A549 treated with dexamethasone at 1 μM for 4 hours (cell line): ENCODE measurements at places on chromosomes 6 and 20. TPM values are rescaled to one million over a fixed set of nuclear protein-coding genes. Genes with fewer than 3 reads are reported as not detected.

The PDE10A gene
- total RNA-seq, result 21.7 to 28.7 TPM (median 24.1 TPM) in 5 replicates

The CD24 gene
- 238 to 374 TPM (median 349 TPM) in 5 replicates for total RNA-seq

The AKIRIN2 gene
- 21.6 to 33.4 TPM (median 32.9 TPM) in 5 replicates for total RNA-seq

The BYSL gene
- 35.0 to 40.7 TPM (median 36.6 TPM) in 5 replicates for total RNA-seq

The HLA-DQB2 gene
- total RNA-seq, result not detected in 5 replicates

The GRM1 gene
- 0.03 to 0.04 TPM in 2 of 5 replicates, not detected in the others for total RNA-seq

The CRISP1 gene
- total RNA-seq, result not detected in 5 replicates

The ERVFRD-1 gene
- total RNA-seq, result not detected in 5 replicates

The LY6G6D gene
- not detected in 5 replicates for total RNA-seq

The BAK1 gene
- total RNA-seq, result 39.6 to 42.9 TPM (median 41.0 TPM) in 5 replicates

The ZNF133 gene
- 11.4 to 13.5 TPM (median 11.7 TPM) in 5 replicates for total RNA-seq

The CBLN4 gene
- not detected in 5 replicates for total RNA-seq

The GNAS-AS1 gene
- not detected in 5 replicates for total RNA-seq

The CDSN gene
- 0.04 to 0.08 TPM (median 0.06 TPM) in 4 of 5 replicates, not detected in the other for total RNA-seq

The KIFC1 gene
- 35.6 to 45.1 TPM (median 44.0 TPM) in 5 replicates for total RNA-seq

The C2 gene
- total RNA-seq, result 0.27 to 0.40 TPM (median 0.30 TPM) in 5 replicates

The USP49 gene
- total RNA-seq, result 0.61 to 1.2 TPM (median 1.2 TPM) in 5 replicates

The COX4I2 gene
- total RNA-seq, result not detected in 5 replicates

The SLC35F1 gene
- 0.02 TPM in 2 of 5 replicates, not detected in the others for total RNA-seq

The PABPC1L gene
- 7.9 to 18.0 TPM (median 13.1 TPM) in 5 replicates for total RNA-seq

The LTA gene
- total RNA-seq, result 0.06 to 0.21 TPM (median 0.12 TPM) in 4 of 5 replicates, not detected in the other

The MUCL3 gene
- total RNA-seq, result 0.06 to 0.15 TPM (median 0.10 TPM) in 5 replicates

The ASIP gene
- total RNA-seq, result not detected in 5 replicates

The RFX6 gene
- total RNA-seq, result not detected in 5 replicates

The APOBEC2 gene
- not detected in 5 replicates for total RNA-seq

The C4A gene
- total RNA-seq, result 0.63 to 1.2 TPM (median 0.89 TPM) in 5 replicates

The FAM83C gene
- 0.07 to 0.13 TPM (median 0.11 TPM) in 5 replicates for total RNA-seq

The MLIP gene
- total RNA-seq, result not detected in 5 replicates

The TGM3 gene
- total RNA-seq, result 0.05 to 0.12 TPM (median 0.07 TPM) in 3 of 5 replicates, not detected in the others

The CCN5 gene
- 23.1 to 34.3 TPM (median 24.5 TPM) in 5 replicates for total RNA-seq

The TRIM15 gene
- total RNA-seq, result not detected in 5 replicates

The NRN1 gene
- 0.61 to 0.95 TPM (median 0.75 TPM) in 5 replicates for total RNA-seq

The CTAGE9 gene
- not detected in 5 replicates for total RNA-seq

The GTSF1L gene
- not detected in 5 replicates for total RNA-seq

The PDYN gene
- 0.02 to 0.05 TPM (median 0.04 TPM) in 3 of 5 replicates, not detected in the others for total RNA-seq

The GNMT gene
- 0.08 to 0.19 TPM (median 0.13 TPM) in 4 of 5 replicates, not detected in the other for total RNA-seq

The OPRM1 gene
- total RNA-seq, result not detected in 5 replicates

The BPIFB4 gene
- not detected in 5 replicates for total RNA-seq
